CD14-positive monocyte (primary cell): ENCODE measurements at places on chromosomes 1 and 21.
A peak's percentile ranks its signal among the peaks of the same experiment; 100 is the strongest.

DNA sequence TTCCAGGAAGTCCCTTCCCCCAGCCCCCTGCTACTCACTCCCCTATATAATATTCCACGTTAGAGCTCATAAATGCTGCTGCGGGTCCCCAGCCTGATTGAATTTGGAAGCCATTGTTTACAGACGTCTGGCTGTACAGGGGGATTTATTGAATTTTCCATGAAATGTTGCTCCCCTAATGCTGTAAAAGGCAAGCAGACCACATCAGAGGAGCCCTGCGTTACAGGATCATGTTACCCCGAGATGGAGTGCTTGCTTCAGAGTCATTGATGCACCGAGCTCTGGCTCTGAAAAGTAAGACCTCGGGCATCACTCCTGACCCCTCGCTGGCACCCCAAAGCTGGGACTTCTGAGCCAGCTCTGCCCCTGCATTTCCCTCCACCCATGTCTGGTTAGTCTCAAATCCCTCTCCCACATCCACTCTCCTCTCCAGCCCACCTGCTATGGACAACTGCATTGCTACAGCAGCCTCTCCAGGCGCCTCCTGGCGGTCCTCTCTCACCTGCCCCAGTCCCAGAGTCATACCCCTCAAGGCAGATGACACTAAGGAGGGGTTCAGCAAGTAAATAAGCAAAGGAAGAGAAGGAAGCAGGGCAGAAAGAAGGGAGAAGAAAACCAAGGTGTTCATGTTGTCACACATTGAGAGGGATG lies 127.8 kb downstream of the TMEM53 start:
- no peak for DNase-seq

DNA sequence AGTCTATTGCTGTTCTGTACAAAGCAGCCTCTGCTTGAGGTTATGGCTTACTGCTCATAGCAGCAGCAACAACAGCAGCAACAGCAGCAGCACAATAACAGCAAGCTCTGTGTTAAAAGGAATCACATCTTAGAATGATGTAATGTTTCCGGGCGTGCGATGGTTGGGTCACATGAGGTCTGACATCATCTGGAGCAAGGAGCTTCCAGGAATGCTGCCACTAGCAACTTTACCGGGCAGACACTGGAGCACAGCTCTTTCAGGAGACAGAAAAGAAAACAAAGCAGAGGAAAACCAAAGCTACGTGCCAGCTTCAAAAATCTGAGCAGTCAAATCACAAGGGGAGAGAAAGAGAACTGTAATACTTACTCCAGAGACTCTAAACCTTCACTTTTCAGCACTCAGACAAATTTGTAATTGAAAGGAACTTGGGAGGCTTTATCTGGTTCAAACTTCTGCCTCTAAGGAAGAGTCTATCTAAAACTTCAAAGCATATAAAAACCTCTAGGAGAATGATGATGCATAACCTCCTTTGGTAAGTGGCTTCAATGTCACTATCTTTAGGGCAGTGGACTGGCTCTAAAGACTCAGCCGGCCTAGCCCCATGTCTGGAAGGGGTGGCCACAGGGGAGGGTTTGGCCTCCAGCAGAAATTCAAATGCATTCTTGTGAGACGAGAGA lies 28.3 kb upstream of the RAB3GAP2 start:
- DNase-seq, result no peak

- peak; percentile 6 for DNase-seq
These were observed 17.4 kb upstream of the GNG12 start for GRCh38 chr1:67850611-67851075.

- DNase-seq, result no peak
These were observed 43.1 kb upstream of the KANK4 start for GRCh38 chr1:62362061-62362917.

DNA sequence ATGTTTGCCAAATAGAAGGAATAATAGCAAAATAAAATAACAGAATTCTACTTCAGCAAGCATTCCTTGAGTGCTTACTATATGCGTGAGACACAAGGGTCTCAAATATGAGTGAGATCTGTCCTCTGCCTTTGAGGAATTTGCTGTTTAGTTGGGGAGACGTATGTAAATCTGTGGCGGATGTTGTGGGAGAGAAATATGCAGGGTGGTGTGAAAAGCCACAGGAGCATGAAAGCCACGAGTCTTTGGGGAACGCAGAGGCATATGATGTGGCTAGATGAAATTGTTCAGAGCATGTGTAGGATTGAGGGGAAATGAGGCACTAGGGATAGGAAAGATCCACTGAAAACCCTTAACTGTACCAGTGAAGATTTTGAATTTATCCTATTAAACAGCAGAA lies 244.4 kb downstream of the PBX1 start:
- DNase-seq, result no peak

GRCh38 chr1:202213361-202214088 lies 19.9 kb downstream of the LGR6 start:
- DNase-seq, result no peak

DNA sequence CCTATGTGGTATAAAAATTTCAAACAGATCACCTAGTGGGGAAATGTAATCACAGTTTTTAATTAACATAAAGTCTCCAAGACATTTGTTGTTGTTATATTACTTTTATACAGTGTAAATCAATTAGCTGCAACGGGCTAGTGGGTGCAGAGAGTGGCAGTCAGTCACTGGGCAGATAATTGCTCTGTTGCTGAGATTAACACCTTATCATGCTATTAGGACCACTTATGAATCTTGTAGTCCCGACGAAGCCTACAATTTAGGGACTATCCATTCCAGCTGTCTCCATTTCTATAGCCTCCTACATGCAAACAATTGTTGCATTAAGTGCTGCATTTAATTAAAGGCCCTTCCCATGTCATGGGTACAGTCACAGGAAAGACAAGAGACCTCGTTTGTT lies 158.9 kb upstream of the PROX1 start:
- no peak for DNase-seq

DNA sequence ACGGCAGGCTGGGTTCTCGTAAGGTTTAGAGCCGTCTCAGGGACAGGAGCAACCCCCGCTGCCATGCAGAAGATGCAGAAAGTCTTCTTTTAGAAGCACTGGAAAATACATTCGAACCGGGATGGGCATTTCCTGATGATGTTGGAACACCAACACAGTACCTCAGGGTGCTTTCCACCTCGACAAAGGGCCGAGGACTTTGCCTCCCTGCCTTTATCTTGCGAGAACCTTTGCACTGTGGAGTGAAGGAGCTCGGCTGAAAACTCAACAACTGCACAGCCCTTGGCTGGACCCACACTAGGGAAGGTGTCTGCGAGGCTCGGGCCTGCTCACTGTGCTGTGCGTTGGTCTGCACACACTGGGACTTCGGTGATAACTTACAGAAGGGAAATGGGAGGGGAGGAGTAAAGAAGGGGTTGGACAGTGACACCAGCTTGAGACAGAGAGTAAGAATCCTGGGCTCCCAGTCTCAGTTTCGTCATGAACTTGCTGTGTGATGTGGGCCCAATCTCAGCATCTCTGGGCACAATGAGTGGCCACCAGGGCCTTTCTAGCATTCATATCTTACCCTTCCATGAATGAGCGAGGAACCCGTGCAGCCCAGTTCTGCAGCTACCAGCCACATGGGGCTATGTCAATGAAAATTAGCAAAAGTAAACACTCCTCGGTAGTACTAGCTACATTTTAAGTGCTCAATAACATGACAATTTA lies 18.2 kb downstream of the RCAN1 start:
- no peak for DNase-seq

DNA sequence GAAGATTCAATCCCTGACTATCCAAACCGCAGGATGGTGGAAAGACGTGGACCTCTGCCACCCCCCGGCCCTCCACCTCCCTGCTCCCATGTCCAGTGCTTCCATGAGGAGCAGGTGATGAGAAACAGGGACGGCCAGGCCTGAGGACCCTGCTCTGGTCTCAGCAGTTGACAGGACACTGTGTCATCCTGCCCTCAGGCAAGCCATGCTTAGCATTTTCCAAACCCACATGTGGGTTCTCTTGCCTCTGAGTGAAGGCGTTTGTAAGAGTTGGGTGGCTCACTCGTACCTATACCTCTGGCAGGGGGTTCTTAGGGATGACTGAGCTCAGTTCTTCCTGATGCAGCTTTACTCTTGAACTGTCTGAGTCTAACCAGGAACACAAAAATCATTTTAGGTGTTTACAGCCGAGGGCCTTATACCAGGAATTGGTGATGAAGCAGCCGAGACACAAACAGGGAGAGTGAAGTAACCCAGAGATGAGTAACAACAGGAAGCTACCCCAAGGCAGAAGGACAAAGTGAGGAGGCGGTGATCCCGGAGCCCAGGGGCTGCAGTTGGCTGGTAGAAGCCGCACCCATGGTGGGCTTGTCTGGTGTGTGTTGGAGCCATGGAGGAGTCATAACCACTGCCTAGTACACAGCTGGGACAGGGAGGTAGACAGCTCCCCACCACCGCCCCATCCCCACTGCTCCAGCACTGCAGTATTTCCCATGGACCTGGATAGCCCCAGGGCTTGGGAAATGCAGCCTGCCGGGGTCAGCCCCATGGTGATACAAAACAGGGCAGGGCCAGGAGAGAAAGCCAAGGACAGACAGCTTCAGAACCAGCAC lies 21.4 kb downstream of the MYBPH start:
- no peak for DNase-seq

DNA sequence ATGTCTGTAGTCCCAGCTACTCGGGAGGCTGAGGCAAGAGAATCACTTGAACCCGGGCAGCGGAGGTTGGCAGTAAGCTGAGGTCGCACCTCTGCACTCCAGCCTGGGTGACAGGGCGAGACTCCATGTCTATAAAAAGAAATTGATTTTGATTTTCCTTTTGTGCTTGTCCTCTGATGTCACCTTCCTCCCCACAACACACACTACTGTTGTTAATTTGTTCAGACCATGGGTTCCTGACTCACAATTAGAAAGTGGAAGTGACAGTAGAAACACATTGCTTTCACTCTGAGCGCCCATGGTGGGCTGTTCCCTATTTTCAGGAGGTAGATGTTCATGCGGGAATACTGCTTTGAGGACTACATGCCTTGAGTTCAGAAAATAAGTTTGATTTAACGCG lies 165.5 kb upstream of the KCNJ6 start:
- no peak for DNase-seq

GRCh38 chr1:84297546-84298244 lies 3.8 kb upstream of the SAMD13 start:
- no peak for DNase-seq

GRCh38 chr21:34574601-34575529 lies 40.0 kb downstream of the RCAN1 start:
- no peak for DNase-seq

- no peak for DNase-seq
These were observed 1359.6 kb downstream of the PLA2G4A start for GRCh38 chr1:188188317-188188716.

- DNase-seq, result no peak
These were observed 65.7 kb upstream of the SYT6 start for GRCh38 chr1:114219172-114219868.

GRCh38 chr1:214341932-214342331 lies 61.0 kb downstream of the SMYD2 start:
- DNase-seq, result no peak

DNA sequence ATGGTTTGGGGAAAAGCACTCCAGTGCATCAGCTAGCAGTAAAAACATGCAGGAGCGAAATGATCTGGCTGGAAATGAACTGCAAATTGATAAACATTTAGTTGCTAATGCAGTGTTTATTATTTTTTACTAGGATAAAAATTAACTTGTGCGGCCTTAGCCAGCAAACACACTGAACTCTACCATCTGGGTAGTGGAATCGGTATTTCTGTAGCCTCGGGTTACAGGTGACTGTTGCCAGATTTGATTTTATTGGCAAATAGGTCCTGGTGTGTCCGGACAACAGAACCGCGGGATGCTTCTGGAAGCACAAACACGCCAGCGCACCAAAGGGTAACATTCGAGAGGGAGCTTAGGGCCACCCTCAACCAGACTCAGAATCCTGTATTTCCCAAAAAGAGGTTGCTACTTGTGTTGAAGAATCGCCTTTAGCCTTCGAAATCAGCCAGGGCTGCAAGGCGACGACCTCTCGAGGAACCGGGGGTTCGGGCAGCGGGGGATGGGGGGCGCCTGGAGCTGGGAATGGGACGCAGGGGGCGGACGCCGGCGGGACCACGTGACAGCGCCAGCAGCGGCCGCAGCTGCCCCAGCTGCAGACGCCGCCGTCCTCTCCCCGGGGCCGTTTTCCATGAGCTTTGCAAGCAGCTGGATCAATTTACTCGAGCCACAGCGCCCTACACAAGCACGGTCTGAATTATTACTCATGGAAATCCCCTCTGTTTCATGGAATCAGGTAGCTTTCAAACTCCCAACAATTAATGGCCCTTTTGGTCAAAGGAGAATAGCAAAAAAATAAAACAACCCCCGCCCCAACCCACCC lies 158.8 kb downstream of the TOMM20 start:
- DNase-seq, result peak; percentile 65

DNA sequence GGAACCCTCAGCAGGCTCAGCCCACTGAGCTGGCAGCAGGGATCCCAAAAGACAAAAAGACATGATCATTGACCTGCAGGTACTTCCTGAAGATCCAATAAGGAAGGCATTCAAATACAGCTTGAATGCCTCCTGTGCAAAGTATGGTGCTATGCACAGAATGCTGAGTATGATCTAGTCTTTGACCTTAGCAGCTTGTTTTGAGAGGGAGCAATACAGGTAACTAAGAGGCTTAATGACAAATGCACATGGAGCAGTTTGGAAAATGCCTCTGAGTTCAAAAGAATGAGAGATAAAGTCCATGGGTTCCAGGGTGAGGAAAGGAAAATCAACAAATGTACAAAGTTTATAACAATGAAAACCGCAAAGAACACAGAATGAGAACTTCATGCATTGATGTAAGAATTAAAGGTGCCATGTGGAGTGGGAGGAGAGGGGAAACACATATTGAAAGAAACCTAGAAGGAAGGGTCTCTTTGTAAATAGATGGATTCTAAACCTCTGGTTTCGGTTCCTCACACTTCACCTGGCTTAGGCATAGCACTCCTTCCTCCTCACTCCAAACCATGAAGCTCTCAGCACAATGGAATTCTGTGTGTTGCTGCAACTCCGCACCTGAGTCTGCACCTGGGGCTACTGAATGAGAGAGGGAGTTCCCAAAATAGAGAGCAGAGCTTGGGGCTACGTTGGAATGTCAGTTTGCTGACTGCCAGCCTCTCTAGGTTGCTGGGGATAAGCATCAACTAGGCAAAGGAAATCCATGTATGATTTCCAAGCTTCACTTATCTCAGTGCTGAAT lies 77.6 kb downstream of the PLXNA2 start:
- no peak for DNase-seq

DNA sequence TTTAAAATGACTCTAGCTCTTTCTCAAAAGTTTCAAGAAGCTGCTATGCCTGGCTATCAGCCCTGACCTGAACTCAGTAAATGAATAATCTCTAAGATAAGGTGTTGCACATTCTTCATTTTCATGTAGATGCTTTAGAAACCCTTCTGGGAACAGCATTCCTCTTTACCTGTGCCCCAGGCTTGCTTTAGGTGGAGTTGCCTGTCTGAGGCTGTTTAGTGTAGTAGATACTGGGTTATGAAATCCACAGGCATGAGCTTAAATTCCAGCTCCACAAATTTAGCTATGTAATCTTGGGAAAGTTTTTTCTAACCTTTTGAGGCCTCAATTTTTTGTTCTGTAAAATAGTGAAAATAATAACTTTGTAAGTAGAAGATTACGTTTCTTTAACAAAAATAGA lies 41.6 kb downstream of the ATP6V1G3 start:
- no peak for DNase-seq

GRCh38 chr1:11143907-11144306 lies 44.2 kb upstream of the EXOSC10 start:
- DNase-seq, result no peak

GRCh38 chr1:206923009-206923960 lies 1.5 kb upstream of the FCMR start:
- peak; percentile 12 for DNase-seq
